Erythroblast (primary cell): ENCODE measurements at places on chromosomes 3 and 15.

DNA sequence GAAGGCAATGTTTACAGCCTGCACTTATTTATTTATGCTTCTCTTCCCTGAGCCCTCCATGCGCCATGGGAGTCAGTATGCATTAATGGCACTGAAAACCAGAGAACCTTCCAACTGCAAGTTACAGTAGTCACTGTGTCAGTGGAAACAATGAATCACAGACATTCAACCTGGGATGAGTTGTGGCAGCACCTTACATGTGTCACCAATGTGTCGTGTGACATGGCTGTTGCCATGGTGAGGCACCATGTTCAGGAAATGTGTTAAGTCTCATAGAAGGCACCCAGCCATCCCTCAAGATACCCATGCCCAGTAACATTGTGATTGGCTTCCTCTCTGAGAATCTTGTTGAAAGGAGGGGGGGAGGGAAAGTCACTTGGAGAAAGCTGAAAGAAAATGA lies 105.0 kb downstream of the FOXP1 start:
- DNase-seq = no peak

GRCh38 chr15:70063980-70064379 lies 33.7 kb downstream of the TLE3 start:
- no peak for DNase-seq

- no peak for DNase-seq
These were observed 30.9 kb upstream of the ZNF609 start for GRCh38 chr15:64429448-64429847.

DNA sequence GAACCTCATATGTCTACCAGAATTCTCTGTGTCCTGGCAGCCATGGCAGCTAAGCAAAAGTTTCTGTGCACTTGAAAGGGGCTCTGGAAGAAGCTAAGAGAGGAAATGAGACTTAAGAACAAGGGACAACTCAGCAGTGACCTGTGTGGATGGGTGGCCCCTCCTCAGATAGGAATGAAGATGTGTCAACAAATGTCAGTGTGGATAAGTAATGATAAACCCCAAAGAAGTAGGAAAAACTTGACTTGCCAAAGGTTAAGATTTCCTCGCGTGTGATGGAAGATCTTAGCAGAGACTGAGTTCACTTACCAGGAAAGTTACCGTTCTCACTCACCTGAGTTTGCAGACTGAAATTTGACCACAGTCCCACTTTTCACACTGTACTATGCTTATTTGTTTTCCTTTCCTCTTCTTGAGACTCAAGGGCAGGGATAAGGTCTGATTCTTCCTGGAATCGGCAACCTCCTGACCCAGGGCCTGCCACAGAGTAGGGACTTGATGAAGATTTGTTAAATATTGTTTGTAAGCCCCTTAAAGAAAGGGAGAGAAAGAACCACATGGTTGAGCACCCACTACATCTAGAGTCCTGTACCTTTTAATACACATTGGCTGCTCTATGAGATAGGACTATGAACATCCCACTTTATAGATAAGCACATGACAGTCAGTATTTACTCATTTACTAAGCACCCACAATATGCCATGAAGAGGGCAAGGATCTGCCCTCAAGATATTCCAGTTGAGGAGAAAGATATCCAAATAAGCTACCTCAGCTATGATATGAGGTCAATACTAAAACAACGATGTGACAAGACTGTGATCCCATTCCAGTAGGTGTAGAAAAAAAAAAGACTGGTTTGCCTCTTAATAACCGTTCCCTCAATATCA lies 7.3 kb upstream of the HRH1 start:
- DNase-seq = no peak

- DNase-seq = no peak
These were observed 22.7 kb downstream of the EBLN2 start for GRCh38 chr3:73084170-73084569.

DNA sequence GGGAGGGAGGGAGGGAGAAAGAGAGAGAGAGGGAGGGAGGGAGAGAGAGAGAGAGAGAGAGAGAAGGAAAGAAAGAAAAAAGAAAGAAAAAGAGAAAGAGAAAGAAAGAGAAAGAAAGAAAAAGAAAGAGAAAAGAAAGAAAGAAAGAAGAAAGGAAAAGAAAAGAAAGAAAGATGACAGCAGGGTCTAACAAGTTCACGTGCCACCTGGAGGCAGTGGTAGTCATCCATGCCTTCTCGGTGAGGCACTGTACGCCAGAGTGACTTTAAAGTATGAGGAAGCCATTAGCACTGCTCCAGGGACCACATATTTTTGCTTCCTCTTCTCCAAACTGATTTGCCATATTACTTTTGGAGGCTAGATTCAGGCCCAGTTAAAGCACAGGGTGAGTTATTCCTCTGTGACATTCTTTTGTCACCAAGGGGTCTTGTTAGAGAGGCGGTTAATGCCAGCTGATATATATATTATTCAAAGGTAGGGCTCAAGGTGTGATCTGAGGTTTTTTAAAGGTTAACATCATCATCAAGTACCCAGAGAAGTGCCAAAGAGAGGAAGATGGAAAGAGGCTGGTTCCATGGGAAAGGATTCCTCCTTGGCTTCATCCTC lies at the start of gene HTR3D:
Gene HTR3D, plus strand, starts transcription at position 556 of the 606 bp plus-strand sequence. Its CDS starts 0 bp downstream, at position 556.
- DNase-seq = no peak

GRCh38 chr15:47887241-47887800 lies 170.0 kb downstream of the SEMA6D start:
- DNase-seq = no peak

DNA sequence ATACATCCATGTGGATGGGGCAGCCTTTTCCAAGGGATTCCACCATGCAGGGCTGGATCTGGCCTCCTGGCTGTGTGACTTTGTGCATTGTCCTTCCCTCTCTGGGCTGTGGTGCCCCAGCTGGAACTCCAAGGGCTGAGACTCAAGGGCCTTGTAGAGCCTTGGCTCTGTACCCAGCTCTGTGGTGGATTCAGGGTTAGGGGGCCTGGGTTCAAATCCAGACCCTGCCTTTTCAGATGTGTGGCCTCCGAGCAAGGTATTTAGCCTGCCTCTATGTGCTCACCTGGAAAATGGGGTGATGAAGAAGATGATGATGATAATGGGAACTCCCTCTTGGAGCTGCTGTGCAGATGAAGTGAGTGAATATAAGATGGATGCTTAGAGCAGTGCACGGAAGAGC lies 161.9 kb downstream of the WNT7A start:
- no peak for DNase-seq

DNA sequence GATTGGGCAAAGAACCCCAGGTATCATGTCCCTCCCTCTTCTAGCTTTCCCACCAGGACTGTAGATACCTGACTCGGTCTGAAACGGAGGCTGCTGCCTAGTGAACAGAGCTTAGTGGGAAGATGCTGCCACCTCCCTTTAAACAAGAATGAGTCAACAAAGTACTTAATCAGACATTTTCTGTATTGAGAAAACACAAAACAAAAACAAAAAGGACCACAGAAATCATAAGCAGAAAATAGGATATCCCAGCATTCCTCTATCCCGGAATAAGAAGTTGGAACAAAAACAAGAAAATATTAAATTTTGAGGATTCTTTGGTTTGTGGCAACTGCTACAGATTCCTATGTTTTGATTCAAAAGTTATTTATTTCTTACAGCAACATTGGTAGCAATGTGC lies 51.7 kb upstream of the COL8A1 start:
- no peak for DNase-seq

DNA sequence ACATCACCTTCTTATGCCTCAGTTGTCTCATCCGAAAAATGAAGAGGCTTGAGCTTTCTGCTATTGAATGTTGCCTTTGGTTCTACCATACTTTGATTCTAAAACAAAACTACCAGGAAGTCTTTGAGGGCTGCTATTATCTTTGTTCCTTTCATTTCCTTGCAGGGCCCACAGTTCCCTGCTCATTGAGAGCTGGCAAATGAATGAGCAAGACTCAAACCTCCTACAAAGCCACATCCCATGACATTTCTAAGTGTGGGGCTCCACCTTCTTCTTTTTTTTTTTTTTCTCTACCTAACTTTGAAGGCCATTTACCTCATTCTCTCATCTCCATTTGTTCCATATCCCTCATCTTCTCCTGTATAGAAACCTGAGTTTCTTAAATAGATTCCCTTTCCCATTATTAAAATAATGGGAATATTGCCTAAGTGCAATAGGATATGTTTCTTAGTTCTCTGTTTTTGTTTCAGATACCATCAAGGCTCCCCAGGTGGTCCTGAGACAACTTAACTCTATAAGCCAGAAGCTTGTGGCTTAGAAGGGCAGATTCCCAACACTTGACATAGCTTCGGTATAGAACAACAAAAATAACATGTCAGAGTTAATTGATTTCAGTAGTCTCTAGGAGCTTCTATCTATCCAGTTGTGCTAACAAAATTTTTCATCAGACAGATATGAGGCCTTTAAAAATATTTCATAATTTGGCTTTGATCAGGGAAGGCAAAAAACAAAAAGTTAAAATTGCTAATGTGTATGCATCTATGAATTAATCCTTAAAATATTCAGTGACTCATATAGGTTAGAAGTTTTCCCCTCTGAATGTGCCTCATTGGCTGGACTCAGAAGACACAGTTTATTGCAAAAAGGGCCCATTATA lies 951.6 kb downstream of the TUSC7 start:
- no peak for DNase-seq

DNA sequence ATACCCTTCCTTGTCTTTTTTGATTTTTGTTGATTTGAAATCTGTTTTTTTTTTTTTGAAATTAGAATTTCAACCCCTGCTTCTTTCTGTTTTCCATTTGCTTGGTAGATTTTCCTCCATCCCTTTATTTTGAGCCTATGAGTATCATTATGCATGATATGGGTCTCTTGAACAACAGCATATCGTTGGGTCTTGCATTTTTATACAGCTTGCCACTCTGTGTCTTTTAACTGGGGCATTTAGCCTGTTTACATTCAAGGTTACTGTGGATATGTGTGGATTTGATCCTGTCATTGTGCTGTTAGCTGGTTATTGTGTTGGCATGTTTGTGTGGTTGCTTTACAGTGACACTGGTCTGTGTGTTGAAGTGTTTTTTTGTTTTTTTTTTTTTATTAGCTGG lies 99.7 kb upstream of the P3H2 start:
- DNase-seq = no peak

DNA sequence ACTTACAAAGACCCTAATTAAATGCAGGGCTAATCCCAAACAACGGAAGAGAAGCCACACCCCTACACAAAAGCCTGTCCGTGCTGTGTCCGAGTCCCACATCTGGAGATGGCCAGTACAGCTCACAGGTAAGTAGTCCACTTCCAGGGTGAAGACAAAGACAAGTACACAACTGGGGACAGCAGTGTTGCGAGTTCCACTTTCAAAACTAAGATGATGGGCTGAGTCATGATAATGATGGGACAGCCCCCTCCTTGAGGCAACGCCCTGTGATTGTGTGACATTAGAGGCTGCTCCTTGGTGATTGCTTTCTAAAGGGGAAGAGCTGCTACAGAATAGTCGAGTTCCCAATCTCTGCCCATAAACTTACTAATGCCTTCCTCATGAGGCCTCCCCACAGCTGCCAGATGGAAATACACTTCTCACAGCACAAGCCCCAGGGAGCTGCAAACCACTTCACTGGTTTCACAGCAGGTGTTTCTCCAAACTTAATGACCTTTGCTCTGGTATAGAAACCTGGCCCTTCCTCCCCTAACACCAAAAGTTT lies 27.6 kb downstream of the RFT1 start:
- peak; percentile 79 for DNase-seq

- no peak for DNase-seq
These were observed at the start of gene GASK1A for GRCh38 chr3:42979044-42979972. Gene GASK1A, plus strand, starts transcription at chr3:42979311. Its CDS starts 332 bp downstream, at chr3:42979643.

DNA sequence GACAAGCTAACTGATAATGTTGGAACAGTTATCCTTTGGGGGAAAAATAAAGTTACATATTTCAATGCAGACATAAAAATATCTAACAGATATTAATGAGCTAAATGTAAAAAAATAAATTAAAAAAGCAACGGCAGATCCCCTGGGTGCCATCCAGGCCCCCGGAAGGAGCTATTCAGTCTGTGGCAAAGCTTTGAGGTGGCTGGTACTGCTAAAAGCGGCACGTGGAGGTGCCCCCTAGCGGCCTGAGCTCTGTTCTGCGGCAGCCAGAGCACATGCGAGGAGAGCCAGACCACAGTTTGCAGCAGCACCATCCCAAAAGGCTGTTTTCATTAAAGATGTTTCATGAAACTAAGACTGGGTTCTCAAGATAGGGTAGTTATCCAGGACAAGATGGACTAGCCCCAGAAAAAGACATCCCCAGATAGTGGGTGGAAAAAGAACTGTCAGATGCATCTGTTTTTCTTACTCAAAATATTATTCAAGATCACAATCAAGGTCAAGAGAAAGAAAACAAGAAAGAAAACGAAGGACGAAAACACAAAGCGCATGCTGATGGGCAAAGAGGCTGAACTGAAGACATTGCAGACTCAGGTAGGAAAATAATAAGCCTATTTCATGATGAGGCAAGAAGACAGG lies 18.7 kb downstream of the AP3S2 start:
- DNase-seq = peak; percentile 78

- no peak for DNase-seq
These were observed 124.9 kb downstream of the TMEM266 start for GRCh38 chr15:76184650-76185035.

DNA sequence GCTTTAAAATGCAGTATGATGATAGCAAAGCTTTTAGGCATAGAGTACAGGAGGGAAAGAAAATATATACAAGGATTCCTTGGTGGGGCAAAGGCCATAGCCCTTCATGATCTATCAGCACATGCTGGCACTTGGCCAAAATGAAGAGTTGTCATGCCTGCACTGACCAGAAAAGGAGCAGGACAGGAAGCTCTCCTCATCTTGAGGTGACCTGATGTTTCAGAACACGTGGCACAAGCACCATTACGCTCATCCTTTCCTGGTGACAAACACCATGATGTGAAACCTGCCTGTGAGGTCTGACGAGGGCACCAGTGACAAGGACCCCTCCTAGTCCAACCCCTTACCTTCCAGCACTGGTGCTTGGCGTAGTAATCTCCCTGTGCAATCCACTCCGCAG lies 77.9 kb upstream of the DCLK3 start:
- DNase-seq = peak; percentile 35

- DNase-seq = no peak
These were observed 255.2 kb downstream of the NR2F2 start for GRCh38 chr15:96585484-96586386.

GRCh38 chr15:69149163-69149562 lies 11.3 kb upstream of the GLCE start:
- no peak for DNase-seq

GRCh38 chr3:133706033-133706432 lies 40.2 kb upstream of the TF start:
- no peak for DNase-seq

- DNase-seq = no peak
These were observed 116.4 kb upstream of the AGBL1 start for GRCh38 chr15:85963262-85963760.

DNA sequence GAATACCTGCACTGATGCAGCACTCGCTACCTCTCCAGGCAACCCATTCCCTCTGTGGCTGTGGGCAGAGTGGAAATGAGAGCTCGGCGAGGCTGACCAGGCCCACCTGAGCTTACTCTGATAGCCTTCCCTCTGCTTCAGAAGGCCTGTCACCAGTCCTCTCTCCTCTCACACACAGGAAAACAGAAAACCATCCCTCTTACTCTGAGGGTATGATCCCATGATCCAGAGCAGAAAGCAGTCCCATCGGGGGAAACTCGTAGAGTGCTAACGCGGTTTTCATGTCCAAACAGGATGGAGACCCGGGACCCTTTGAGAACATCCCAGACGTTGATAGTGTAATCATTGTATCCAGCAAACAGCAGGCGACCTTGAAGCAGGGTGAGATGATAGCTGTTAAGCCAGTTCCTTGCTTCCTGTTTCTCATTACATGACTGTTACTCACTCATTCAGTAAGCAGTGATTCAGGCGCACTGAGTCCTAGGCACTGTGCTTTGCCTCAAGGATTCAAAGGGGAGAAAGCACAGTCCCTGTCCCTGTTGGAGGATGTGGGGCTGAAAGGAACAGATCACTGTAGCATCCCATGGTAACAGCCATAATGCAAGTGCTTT lies 11.8 kb upstream of the BCL2L10 start:
- no peak for DNase-seq
